Activated T-cell treated with anti-CD3 and anti-CD28 coated beads, Interleukin-2, amount 50 U/mL, for 1 hour (primary cell): ENCODE measurements at places on chromosomes 3 and 15.

GRCh38 chr15:35936284-35936683, 390.3 kb upstream of the DPH6 start:
- DNase-seq: no peak

DNA sequence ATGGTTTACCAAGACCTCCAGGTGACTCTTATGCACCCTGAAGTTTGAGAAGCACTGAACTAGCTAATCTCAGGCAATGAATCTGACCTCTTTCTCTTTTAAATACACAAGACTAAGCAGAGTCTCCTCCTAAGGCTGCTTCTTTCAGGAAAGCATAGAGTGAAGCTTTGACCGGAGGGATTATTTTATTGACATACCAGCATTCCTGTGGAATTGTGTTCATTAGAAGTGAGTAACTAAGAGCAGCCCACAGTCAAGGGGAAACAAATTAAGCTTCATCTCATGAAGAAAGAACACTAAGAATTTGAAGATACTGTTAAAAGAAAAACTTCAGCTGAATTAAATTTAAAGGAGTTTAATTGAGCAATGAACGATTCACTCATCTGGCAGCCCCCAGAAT, 963.5 kb downstream of the NTRK3 start:
- DNase-seq: no peak

- no peak for DNase-seq
Observed at GRCh38 chr15:41921167-41921566, 27.3 kb upstream of the SPTBN5 start.

- DNase-seq: no peak
Observed at GRCh38 chr3:45253316-45253715, 27.2 kb upstream of the TMEM158 start.

- DNase-seq: no peak
Observed at GRCh38 chr3:113825090-113825489, 13.5 kb upstream of the GRAMD1C start.

DNA sequence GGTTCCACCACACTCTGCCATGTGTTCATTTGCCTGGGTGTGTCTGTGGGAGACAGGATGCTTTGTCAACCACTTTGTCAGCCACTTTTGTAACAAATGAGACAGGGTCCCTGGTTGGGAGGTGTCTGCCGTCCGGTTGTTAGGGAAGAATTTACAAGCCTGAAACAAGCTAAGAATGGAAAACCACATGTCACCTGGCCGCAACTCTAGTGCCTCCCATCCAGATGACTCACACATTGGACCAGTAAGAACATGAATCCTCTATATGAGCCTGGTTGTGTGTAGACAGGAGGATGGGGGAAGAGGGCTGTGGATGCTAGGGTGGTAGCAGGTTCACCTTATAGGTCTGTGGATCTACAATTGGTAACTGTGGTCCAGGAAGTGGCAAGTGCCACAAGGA, 335.3 kb downstream of the CLSTN2 start:
- no peak for DNase-seq

GRCh38 chr3:32818229-32818969, 602 bp downstream of the TRIM71 start:
- no peak for DNase-seq

- no peak for DNase-seq
Observed at GRCh38 chr3:184783319-184783718, 28.6 kb upstream of the VPS8 start.

GRCh38 chr15:89936051-89936785, 23.5 kb upstream of the ARPIN start:
- peak; percentile 26 for DNase-seq

GRCh38 chr3:151753846-151754245, 20.1 kb downstream of the AADACL2 start:
- no peak for DNase-seq

- no peak for DNase-seq
Observed at GRCh38 chr3:157134620-157135191, 25.2 kb downstream of the CCNL1 start.

- no peak for DNase-seq
Observed at GRCh38 chr3:11602886-11603527, 40.7 kb downstream of the VGLL4 start.

GRCh38 chr3:33417066-33417673, 23.0 kb downstream of the UBP1 start:
- DNase-seq: no peak

- DNase-seq: no peak
Observed at GRCh38 chr3:71299160-71299559, 284.4 kb downstream of the FOXP1 start.

DNA sequence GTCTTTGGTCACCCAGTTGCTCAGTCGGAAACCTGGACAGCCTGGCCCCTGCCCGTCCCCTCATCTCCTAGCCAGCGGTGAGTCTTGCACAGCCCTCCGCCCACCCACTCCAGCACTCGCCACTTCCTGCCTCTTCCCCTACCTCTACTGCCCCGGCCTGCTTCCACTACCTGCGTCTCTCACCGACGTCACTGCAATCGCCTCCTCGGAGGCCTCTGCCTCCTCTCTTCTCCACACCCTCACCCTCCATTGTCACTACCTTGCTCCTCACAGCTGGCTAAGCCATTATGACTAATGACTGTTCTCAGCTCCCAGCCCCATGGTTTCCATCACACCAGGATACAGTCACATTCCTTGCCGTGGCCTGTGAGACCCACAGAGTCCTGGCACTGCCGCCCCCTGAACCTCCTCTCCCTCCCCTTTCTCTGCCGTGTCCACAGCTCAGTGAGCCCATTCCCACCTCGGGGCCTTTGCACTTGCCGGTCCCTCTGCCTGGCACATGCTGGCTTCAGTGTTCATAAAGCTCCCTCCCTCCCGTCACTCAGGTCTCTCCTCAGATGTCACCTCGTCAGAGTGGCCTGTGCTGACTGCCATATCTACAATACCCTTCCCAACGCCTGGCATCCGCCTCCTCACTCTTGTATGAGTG, 104.8 kb downstream of the FBLN2 start:
- DNase-seq: no peak

GRCh38 chr3:58179235-58180098, 31.3 kb downstream of the DNASE1L3 start:
- no peak for DNase-seq

GRCh38 chr3:194785315-194785714, 99.6 kb downstream of the FAM43A start:
- no peak for DNase-seq

- no peak for DNase-seq
Observed at GRCh38 chr3:43190670-43191069, 84.8 kb upstream of the POMGNT2 start.

GRCh38 chr15:68289057-68289456, 11.5 kb downstream of the FEM1B start:
- no peak for DNase-seq

DNA sequence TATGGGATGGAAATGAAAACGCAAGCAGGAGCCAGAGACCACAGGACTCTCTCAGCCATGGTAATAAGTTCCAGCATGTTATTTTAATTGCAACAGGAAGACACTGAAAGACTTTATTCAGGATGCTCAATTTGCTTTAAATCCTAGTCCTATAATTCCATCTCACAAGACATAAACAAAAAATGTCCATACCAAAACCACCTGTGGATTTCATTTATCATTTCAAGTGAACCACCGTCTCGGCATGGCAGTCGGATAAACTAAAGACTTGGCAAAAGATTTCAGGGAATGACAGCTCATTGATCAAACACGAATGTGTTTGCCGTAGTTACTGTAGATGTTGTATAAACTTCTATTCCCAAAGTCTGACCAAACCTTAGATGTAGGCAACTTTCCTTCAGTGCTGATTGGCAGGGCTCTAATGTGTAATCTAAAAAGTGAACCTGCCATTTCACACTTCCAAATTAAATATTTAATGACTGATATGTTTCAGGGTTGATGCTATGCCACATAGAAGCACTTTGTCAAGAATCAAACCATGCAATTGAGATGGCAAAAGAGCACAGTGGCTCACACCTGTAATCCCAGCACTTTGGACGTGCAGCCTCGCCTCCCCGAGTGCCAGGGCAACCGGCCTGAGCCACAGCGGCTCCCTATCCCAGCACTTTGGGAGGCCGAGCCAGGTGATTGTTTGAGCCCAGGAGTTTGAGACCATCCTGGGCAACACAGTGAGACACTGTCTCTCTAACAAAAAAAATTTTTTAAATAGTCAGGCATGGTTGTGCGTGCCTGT, 331.7 kb downstream of the MAGI1 start:
- DNase-seq: no peak

GRCh38 chr3:111732252-111732879, 126.7 kb upstream of the PHLDB2 start:
- no peak for DNase-seq

GRCh38 chr15:75809986-75810750, 33.1 kb upstream of the UBE2Q2 start:
- DNase-seq: no peak

- DNase-seq: no peak
Observed at GRCh38 chr3:143811602-143812001, 36.7 kb downstream of the SLC9A9 start.

GRCh38 chr3:31157893-31158620, 263.6 kb upstream of the GADL1 start:
- no peak for DNase-seq

GRCh38 chr15:36497901-36498300, 81.5 kb upstream of the CDIN1 start:
- DNase-seq: no peak

DNA sequence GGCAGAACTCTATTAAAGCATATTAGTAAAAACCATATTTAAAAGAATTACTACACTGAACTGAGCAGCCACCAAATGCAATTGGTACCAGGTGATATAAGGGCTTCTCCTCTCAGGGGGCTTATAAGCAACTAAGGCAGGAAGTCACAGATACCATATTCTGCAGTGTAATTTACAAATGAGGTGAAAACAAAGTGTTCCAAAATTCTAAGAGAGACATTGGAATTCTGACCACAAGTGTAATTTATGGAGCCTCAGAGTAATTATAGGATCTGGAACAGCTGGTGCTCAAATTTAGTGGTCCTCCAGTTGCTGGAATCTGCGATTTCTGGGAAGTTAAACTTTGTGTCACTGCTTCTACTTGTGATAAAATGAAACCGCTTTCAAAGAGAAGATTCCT, 3.1 kb upstream of the NR1I2 start:
- DNase-seq: no peak

DNA sequence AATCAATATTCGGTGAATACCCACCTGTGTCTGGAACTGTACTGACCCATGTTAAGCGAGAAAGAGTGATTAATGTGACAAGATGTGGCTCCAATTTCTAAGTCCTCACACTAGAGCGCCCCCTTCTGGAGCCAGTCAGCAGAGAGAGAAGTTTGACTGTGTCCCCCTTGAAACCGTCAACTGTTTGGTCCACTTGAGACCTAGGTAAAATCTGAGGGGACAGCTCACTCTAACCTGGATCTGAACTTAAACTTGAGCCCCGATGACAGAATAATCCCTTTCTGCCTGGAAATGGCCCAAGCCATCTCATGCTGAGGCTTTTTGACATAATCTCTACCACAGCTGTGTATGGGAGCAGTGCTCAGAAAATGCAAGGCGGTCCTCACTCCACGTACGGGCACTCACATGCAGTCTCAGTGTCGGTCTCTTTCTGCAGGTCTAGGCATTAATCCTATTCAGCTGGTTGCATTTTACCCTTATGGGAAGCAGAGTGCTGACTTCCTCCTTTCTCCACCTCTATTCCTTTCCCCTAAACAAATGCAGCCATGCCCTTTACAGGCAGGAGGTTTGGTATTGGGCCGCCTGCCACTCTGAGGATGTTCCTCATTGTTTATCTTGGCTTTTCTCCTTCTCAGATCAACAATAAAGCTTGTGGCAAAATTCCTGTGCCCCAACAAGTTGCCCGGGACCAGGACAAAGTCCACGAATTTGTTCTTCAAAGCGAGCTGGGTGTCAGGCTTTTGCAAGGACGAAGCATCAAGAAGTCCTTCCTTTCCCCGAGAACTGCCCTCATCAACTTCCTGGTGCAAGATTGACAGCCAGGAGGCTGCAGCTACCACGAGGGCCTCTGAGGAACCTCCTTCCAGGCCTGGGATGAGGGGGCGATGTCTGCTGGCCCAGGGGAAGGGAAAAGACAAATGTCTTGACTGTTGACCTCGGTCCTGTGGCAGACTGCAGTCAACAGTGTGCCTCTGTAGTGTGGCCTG, 47.5 kb upstream of the LIMD1 start:
- DNase-seq: peak; percentile 32

DNA sequence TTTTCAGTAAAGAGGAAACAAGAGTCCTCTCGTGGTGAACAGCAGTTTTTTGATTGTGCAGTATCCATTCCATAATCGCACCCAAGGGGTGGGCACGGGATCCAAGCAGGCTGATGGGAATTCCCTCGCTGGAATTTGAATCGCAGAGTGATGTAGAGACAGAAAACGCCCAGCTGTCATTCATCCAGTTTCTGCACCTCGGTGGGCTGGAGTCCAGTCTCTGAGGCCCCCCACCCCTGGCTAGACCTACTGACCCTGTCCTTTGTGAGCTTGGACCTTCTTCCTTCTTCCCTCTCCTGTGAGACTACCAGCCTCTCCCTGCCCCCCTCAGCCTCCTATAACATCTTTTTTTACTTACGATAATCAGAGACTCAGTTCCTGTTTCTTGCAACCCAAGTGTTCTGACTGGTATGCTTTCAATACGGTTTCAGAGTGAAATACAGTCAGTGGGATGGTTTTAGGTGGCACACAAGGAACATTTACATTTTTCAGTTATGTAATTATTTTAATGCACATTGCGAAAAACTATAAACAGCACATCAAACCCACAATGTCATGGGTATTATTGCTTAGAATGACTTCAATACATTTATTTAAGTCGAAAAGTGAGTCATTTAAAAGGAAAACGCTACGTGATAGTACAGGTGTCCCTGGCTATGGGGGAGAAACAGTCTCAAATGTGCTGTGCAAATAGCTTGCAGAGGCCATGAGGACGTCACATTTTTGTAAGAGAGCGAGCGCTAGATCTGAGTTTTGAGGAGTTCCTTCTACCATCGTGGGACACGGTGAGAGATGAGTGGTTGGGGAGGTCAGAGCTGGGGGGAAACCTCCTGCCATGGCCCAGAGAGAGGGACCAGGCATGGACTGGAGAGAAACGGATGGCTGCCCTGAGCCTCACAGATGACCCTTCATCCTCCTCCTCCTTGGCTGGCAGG, 37.5 kb upstream of the CHST2 start:
- no peak for DNase-seq

- no peak for DNase-seq
Observed at GRCh38 chr3:21158861-21159542, 592.0 kb downstream of the ZNF385D start.

- no peak for DNase-seq
Observed at GRCh38 chr15:80183306-80183705, 30.5 kb downstream of the FAH start.

DNA sequence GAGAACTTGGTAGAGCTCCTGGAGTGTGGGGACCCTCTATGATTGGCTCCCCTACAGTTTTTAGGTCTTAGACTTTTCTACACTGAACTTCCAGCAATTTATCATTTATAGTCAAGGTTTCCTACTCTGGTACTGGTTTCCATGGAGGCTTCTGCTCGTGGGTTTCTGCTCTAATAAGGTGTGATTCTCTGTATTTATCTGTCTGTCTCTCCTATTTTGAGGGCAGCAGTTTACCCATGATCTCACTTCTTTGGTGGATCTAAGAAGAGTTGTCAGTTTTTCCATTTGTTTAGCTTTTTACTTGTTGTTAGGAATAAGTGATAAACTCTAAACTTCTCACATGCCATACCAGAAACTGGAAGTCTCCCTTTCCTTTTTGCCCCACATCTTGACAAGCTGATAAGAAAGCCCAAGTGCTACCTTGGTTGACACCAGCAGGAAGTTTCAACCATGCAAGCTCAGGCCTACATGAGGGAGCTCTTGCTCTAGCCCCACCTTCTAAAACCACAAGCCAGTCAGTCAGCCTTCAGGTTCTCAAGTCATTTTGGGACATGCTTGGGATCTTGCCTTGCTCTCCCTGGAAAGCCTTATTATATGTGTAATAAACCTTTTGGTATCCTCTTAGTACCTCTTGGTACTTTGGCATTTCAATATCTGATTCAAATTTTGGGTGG, 10.0 kb downstream of the TIMMDC1 start:
- no peak for DNase-seq
